Vagina (tissue), 2 donors: ENCODE measurements at places on chromosomes 1 and 21.
A peak's percentile ranks its signal among the peaks of the same experiment; 100 is the strongest.

DNA sequence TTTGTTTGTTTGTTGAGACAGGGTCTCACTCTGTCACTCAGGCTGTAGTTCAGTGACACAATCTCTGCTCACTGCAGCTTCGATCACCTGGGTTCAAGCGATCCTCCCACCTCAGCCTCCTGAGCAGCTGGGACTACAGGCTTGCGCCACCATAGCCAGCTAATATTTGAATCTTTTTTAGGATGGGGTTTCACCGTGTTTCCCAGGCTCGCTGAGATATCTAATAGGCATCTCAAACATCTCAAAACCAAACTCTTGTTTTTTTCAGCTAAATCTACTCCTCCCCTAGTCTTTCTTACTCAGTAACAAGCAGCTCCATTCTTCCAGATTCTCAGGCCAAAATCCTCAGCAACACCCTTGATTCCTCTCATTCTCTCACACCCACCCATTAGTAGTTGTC is 22.0 kb upstream of the SRRM1 start:
- no peak for DNase-seq

DNA sequence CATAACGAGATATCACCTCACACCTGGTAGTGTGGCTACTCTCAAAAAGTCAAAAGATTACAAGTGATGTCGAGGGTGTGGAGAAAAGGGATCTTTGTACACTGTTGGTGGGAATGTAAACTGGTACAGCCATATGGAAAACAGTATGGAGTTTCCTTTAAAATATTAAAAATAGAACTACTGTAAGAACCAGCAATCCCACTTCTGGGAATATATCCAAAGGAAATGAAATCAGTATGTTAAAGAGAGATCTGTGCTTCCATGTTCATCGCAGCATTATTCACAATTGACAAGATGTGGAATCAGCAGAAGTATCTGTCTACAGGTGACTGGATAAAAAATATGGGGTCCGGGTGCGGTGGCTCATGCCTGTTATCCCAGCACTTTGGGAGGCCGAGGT is 7.6 kb upstream of the PIK3C2B start:
- DNase-seq = no peak

GRCh38 chr1:191851799-191852595 is 306.3 kb upstream of the RGS18 start:
- DNase-seq = no peak

- DNase-seq = no peak
Measured at GRCh38 chr1:110336300-110337039, 2.7 kb upstream of the RBM15 start.

DNA sequence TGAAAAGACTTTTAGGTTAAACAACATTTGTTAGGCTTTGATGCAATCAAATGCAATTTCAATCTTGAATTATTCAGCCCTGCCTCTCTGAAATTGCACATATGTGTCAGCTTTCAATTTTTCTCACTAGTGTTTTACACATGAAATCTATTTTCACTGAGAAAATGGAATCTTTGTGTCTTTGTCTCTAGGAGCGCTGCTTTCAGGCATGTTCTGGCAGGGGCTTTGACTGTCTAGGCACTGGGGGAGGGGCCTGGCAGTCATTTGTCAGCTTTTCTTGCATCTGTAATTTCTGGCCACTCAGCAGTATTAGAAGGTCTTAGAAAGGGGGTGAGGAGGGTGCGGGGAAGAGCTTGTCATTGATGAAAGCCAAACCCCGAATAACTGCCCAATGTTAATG is 264.4 kb downstream of the PTPRC start:
- DNase-seq = no peak

GRCh38 chr1:68322837-68323687 is 90.7 kb upstream of the WLS start:
- DNase-seq = no peak

- DNase-seq = no peak
Measured at GRCh38 chr1:211742272-211742671, 66.9 kb upstream of the NEK2 start.

- DNase-seq = no peak
Measured at GRCh38 chr1:162712317-162713029, 78.0 kb upstream of the HSD17B7 start.

GRCh38 chr1:182990413-182991144 is 32.6 kb upstream of the LAMC1 start:
- no peak for DNase-seq

DNA sequence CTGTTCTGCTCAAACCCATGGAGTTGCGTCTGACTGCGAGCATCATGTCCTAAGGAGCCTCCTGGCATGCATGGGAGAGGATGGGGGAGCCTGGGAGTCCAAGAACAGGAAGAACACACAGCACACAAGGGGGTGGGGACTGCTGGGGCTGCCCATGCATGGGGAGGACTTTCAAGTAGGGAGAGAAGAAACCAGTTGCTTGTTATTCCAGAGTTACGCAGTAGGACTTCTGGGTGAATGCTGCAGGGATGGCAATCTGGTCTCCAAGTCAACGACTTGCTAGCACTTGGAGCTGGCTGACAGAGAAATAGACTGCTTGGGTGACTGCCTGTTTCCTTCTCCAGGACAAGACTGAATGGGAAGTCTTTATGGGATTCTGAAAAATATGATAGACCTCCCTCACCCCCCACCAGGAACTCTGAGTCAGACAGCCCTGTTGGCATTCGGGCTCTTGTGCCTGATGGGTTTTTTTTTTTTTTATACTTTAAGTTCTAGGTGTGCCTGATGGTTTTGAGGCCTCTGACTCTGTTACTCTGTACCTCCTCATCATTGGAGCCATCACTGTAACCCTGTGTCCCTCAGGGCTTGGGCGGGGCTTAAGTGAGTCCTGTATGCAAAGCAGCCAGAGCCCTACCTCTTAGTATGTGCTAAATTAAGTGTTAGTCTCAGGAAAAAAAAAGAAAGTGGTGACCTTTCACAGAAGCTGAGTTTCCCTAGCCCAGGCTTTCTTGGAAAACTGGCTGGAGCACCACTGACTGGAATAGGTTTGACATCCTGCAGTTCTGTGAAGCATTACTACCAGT is 30.3 kb downstream of the MAP3K21 start:
- no peak for DNase-seq

DNA sequence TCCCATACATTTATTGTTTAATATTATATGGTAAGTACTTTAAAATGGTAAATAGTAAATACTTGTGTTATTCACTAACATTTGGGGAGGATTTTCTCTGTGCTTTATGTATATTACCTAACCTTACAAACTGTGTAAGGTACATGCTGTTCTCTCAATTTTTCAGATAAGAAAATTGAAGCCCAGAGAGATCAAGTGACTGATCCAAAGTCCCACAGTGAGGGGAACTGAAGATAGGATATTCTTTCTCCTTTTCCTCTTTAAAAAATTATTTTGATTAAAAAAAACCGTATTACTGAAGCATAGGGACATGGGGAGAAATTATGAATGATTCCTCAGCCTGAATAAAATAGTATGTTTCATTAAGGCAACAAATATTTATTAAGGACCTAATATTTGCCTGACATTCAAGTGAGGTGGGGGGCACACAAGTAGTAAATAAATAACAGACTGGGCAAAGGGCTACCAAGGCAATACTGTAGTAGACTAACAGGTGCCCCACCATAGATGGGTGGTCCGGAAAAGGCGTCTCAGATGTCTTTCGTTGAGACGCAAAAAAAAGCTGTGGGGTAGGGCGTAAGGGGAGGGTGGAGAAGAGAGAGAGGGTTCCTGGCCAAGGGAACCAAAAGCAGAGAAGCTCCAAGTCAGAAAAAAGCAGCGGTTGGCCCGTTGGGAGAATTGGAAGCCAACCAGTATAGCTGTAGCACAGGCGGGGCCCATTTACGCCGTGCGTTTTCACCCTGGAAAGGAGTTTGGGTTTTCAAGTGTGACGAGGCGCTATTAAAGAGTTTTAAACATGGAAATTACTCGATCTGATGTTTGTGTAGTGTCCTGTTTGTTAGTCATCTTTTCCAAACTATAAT is 944 bp upstream of the AGO3 start:
- DNase-seq = no peak

- no peak for DNase-seq
Measured at GRCh38 chr1:109732390-109732881, 8.4 kb downstream of the GSTM3 start.

DNA sequence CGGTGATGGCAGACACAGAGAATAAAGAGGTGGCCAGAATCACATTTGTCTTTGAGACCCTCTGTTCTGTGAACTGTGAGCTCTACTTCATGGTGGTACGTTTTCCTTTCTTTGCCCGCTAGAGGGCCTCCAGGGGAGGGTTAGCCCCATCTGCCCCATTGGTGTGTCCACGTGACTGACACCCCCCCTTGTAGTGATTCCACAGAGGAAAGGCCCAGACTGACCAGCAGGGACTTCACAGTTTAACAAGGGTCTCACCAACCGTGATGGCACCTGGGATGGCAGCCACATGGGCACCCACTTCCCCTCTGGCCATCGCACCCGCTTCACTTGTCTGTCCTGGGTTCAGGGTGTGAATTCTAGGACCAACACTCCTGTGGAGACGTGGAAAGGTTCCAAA is 22.3 kb upstream of the SARS1 start:
- no peak for DNase-seq

GRCh38 chr1:39085174-39085573 is 59.0 kb downstream of the NDUFS5 start:
- DNase-seq = no peak

DNA sequence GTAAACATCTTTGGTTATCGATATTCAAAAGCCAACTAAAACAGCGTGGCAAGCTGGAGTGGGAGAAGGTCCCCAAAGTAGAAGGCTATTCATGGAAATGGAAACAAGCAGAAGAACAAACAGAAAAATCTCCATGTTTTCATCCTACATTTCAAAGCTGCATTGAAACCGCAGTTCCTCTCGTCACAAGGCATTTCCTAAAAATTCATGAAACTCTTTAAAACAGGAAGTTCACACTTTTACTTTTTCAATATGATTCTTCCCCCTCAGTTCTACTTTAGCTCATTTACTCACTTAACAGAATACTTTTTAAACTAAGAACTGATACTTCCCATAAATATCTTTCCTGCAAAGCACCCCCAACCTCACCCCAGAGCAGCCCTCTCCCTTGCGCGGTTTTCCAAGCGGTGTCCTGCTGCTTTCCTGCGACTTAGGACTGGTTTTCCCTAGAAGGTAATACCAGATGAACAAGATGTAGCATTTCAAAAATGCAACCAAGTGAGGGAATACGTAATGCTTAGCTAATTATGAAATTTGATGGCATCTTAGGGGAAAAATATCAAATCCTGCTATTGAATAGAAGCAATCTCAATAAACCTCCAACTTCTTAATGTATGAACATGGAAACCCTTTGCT is 228.3 kb upstream of the PKN2 start:
- DNase-seq = no peak

- DNase-seq = no peak
Measured at GRCh38 chr1:9263984-9264872, 28.5 kb upstream of the SPSB1 start.

GRCh38 chr1:24392982-24393650 is 20.5 kb downstream of the STPG1 start:
- no peak for DNase-seq

DNA sequence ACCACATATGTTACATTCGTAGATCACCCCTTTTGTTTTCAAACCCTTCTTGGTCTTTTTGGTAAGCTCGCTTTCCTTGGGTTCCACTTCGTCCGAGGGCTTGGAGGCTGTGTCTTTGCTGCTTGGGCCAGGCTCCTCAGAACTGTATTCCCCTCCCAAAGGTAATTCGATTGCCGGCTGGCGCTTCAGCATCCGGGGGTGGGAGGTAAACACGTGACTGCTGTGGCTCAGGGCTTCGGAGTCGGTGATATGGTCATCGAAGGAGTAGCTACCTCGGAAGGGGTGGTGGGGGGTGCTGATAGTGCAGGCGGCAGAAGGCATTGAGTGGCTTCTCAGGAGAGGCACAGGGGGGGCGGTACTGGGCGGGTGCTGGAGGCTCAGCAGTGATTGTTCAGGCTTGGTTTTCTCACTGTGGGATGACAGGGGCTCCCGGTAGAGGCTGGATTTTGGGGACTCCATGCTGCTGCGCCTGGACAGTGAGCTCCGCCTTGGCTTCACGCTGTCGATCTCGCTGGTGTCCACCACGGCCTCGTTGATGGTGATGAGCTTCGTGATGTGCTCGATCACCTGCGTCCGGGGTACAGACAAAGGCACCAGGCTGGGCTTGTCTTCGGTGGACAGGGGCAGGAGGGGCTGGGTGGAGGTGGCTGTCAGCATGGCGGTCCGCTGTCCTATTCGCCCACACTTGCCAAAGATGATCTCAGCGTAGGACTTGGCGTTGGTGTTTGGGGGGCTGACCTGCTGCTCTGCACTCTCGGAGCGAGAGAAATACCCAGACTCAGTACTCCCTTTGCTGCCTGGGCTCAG is 98.6 kb upstream of the EDN2 start:
- peak; percentile 77 for DNase-seq

- DNase-seq = no peak
Measured at GRCh38 chr1:25051504-25051903, 121.4 kb upstream of the RUNX3 start.

DNA sequence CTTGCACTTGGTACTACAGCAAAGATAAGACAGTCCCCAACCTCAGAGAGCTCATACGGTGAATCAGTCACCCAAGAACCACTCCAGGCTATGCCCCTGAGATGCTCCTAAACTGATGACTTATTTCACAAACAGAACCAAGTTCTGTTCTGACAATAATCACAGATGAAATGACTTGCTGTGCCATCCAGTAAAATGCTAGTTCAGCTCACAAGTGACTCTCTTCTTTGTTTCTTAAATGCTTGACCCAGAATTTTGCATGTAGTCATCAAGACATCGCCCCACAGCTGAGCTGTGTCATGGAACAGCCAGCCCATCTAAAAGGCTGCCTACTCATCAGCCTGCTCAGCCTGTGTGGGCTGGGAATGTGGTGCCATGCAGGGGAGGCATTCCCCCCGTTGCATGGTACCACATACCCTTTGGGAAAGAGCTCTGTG is 6.1 kb upstream of the SLC19A2 start:
- DNase-seq = no peak

DNA sequence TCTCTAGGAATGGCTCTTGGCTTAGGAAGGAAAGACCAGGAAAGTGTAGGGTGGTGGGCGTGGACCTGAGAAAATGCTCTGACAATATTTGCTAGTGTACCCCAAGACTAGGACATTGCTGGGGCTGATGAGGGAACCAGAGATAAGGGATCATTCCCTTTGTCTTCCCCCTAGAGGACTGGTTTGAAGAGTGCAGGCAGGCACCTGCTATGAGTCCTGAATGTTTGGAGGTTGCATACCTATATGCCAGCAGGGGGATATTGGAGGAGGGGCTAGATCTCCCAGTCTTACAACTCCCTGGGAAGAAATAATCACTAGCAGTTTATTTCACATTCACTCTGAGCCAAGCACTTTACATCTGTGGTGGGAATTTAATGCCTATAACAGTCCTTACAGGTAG is 6.0 kb upstream of the BCL10 start:
- DNase-seq = no peak

DNA sequence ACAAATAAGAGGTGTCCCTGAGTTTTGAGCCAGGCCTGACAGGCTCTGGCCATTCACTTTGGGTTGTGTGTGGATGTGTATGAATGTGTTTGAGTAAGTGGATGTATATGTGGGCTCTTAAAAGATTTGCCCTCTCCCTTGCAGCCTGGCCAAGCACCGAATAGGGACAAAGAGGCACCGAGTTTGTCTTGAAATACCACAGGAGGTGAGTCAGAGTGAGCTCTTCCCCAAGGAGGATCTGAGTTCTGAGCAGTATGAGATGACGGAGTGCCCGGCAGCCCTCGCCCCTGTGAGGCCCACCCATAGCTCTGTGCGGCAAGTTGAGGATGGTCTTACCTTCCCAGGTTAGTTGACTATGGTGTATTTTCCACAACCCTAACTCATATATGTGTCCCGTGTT is 19.0 kb downstream of the KDM4A start:
- no peak for DNase-seq

GRCh38 chr1:212951947-212952640 is 1.8 kb downstream of the VASH2 start:
- DNase-seq = no peak

GRCh38 chr1:203486618-203487370 is 7.2 kb upstream of the OPTC start:
- no peak for DNase-seq
